Upper lobe of right lung (tissue), 1 donor: ENCODE measurements at places on chromosomes 7 and 10. TPM values are rescaled to one million over a fixed set of nuclear protein-coding genes. Genes with fewer than 3 reads are reported as not detected.
A peak's percentile ranks its signal among the peaks of the same experiment; 100 is the strongest.

DNA sequence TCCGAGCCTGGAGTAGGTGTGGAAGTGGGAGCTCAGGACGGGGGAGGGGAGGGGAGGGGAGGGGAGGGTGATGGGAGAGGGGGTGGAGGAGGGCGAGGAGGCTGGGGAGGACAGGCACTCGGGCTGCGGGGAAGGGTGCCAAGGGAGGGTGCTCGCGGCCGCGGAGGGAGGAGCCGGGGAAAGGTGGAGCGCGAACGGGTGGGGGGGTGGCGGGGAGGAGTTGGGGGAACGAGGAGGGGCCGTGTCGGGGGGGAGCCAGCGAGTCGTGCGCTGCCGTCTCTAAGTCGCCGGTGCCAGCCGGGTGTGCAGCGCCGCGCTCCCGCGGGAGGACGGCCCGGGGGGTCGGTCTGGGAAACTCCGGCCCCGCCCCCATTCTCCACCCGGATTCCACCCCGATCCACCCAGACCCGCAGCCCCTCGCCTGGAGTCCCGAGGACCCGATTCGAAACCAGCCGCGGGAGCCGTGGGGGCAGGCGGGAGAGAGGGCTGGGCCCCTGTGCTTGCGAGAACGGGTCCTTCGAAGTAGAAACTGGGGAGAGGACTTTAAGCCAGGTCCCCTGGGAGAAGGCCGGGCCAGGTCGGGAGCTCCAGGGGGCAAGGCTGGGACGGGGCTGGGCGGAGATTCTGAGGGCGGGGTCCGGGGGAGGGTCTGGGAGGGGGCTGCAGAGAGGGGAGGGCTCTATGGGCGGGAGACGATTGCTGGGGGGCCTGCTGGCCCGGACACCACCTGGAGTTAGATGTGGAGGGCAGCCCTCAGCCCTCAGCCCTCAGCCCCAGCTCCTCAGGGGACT lies at the start of gene ZNF467:
TSS of gene ZNF467 (minus strand) at position 143 of the 791 bp plus-strand sequence. CDS start 2,556 bp downstream, outside the sequence.
- peaks cover 18% of the 10 kb centered on the region for H3K4me1 ChIP-seq
- no peaks in the 10 kb centered on the region for H3K27me3 ChIP-seq
- H3K36me3 ChIP-seq = peaks cover 11% of the 10 kb centered on the region
- peak within 1 kb of the TSS; percentile 64 for H3K4me3 ChIP-seq

DNA sequence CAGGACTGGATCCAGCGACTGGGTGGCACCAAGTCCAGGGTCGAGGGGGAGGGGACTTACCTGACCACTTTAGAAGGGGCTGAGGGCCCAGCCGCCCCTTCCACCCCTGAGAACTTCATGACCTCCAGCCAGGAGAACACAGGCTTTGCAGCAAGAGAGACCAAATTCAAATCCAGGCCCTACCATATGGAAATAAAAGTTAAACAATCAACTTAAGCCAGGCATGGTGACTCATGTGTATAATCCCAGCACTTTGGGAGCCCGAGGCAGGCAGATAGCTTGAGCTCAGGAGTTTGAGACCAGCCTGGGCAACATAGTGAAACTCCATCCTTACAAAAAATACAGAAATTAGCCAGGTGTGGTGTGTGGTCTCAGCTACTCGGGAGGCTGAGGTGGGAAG lies 61.9 kb downstream of the COL13A1 start:
- H3K27ac ChIP-seq = no peak overlapping the region
- no peak for DNase-seq
- peaks cover 10% of the 10 kb centered on the region for H3K4me1 ChIP-seq
- H3K36me3 ChIP-seq = no peaks in the 10 kb centered on the region

EPO gene
- total RNA-seq = not detected

ACSL5 gene
- total RNA-seq = 79.1 TPM

- no peak for DNase-seq
- no peaks in the 10 kb centered on the region for H3K4me1 ChIP-seq
- no peaks in the 10 kb centered on the region for H3K36me3 ChIP-seq
- no peak overlapping the region for H3K27ac ChIP-seq
- H3K4me3 ChIP-seq = no peak overlapping the region
- no peaks in the 10 kb centered on the region for H3K27me3 ChIP-seq
Observed at GRCh38 chr10:77299320-77299719, 338.3 kb downstream of the KCNMA1 start.

WNT8B gene
- total RNA-seq = not detected
